SJCRH30 (cell line): ENCODE measurements at places on chromosomes 13 and 19. TPM values are rescaled to one million over a fixed set of nuclear protein-coding genes. Genes with fewer than 3 reads are reported as not detected.

The PSG3 gene
- not detected in 2 replicates for total RNA-seq

The PRR22 gene
- total RNA-seq: 1.7 and 2.1 TPM in 2 replicates

DNA sequence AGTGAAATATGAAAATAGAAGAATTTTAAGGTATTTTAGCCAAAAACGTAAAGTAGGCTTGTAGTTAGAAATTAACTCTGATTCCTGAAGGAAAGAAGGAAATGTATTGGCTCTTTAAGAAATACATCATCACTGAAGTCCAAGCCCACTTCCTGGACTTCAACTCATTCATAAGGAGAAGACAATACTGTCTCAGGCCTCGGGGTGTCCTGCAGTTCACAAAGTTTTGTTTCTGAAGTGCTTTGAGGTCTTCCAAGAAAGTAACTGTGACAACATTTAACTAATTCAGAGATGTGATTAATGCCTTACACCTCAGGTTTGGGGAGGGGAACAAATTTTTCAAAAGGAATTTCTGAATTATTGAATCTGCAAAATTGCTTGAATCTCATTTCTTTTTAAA is 65.8 kb upstream of the STARD13 start:
- H3K27me3 ChIP-seq: no peaks in the 10 kb centered on the region
- peak overlapping the region; percentile 98 for H3K4me3 ChIP-seq
- DNase-seq: peak; percentile 45
- peaks cover 39% of the 10 kb centered on the region for H3K4me1 ChIP-seq
- peak overlapping the region; percentile 86 for H3K27ac ChIP-seq

DNA sequence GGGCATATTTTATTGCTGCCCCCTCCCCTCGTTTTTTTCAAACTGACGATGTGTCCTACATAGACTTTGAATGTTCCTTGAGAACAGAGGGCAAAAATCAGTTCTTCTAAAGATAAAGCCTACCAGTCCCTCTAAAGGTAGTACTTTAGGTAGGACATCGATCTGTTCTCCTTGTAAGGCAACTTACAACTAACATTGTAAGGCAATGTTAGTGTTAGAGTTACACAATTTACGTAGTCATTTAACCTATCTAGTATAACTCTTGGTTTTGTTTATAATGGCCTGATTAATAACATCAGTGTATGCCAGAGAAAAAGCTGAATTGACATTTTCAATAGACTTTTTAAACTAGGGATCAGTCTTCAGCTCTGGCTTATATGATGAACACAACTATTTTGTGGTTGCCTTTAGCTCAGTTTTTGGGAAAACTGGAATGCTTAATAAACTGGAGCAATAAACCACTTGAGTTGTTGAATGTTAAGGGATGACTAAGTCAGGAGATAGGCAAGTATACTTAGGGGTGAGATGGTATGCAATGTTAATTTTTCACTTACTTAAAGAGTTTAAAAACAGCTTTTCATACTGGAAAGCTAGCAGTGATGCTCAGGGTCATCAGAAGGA is 2.2 kb downstream of the NDFIP2 start:
- no peak overlapping the region for H3K4me3 ChIP-seq
- DNase-seq: no peak
- H3K27ac ChIP-seq: no peak overlapping the region
- peaks cover 2% of the 10 kb centered on the region; the same call in 1 of the 2 replicates for H3K36me3 ChIP-seq

- no peak for DNase-seq
- no peaks in the 10 kb centered on the region for H3K27me3 ChIP-seq
- no peaks in the 10 kb centered on the region for H3K4me1 ChIP-seq
- no peak overlapping the region for H3K27ac ChIP-seq
Observed at GRCh38 chr13:106942563-106942962, 374.6 kb upstream of the ARGLU1 start.

DNA sequence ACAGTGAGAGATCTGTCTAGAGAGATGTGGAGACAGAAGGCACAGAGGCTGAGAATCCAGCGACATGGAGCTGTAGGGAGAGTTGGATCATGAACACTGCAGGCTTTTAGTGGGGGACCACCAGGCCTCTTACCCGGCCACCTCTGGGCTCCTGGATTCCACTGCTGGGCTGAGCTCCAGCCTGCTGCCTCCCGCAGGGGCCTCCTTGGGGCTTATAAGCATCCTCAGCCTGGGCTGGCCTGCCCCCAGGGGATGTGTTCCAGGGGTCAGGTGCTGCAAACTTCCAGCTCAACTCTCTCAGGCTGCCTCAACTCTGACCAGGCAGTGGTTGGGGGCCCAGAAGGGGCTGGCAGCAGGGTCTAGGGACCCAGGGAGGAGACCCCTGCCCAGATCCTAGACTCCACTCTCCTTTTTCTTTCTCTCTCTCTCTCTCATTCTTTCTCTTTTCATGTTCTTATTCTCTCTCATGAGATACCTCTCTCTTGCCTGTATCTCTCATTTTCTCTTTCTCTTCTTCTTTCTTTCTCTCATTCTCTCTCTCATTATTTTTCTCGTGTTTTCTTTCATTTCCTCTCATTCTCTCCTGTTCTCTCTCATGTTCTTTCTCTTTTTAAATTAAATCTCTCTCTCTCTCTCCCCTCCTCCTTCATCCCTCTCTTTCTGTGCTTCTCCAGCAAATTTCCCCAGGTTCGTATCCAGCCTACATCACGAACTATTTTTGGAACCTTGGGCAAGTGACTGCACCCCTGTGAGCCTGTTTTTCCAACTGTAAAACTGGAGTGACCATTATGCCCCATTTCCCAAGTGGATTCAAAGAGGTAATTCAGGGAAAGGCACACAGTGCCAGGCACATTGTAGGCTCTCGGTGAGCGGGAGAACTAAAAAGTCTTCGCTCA is at the start of gene KLK4:
KLK4 (minus strand) TSS at position 190 of the 896 bp plus-strand sequence. CDS start 657 bp downstream, outside the sequence.
- no peak within 1 kb of the TSS for H3K27ac ChIP-seq

DNA sequence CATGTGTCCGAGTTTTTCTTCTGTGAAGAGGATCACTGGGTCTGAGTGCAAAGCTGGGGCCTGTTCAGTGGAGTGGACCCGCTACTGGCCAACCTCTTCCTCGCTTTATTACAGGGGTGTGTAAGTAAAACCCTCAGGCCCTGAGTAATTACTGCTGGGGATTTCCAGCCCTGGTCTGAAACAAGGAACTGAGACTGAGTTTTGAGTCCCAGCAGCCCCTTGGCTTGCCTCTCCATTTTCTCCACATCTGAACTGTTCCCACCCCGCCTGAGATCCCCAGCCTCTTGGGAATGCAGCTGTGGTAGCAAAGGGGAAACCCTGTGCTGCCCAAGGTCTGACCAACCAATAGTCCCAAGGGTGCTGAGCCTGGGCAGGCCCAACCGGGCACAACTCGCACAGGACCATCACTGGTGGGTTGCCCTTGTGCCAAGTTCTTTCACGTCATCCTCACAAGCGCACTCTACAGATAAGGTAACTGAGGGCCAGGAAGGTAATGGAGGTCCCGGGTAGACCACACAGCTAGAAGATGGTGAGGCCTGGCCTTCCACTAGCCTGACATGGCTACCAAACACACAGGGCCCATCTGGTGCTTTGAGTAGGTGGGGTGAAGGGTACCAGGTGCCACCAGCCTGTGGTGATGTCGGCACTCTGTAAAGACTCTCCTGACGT is 13.7 kb upstream of the SLC35E1 start:
- no peaks in the 10 kb centered on the region for H3K27me3 ChIP-seq
- no peak for DNase-seq
- no peak overlapping the region for H3K4me3 ChIP-seq
- H3K4me1 ChIP-seq: peaks cover 38% of the 10 kb centered on the region
- no peak overlapping the region for H3K27ac ChIP-seq

The LGALS13 gene
- total RNA-seq: not detected in 2 replicates

DNA sequence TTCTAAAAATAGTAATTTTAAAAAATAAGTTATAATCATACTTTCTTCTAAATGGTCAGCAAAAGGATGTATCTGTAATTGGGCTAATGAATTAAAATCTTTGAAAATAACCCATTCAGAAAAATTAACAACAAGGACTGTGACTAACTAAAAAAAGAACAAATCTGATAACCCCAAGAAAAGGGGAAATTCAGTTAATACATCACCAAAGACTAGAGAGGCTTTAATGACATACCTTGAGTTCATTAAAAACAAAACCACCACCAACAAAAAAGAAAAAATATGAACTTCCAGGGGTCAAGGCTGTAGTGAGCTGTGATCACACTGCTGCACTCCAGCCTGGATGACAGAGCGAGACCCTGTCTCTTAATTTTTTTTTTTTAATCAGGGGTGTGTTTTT is 121.8 kb downstream of the TBC1D4 start:
- no peaks in the 10 kb centered on the region for H3K4me1 ChIP-seq
- no peaks in the 10 kb centered on the region; the same call in 1 of the 2 replicates for H3K36me3 ChIP-seq
- no peak overlapping the region for H3K4me3 ChIP-seq
- H3K27me3 ChIP-seq: no peaks in the 10 kb centered on the region

DNA sequence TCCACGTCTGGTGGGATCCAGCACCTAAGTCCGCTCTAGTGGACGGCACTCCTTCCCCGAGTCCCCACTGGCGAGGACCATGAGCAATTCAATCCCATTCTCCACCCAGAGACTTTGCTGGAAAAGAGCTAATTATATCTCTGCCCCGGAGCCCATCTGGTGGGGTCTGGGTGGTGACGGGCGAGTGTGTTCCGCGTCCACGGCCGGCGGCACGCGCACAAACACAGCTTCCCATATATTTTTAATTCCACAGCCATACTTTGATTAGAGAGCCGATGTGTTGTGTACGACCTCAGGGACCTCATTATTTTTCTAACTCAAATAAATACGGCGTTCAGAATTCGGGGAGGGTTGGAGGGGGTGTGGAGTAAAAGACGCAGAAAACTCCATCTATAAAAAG is 64.1 kb upstream of the ADGRE5 start:
- DNase-seq: no peak
- H3K4me1 ChIP-seq: no peaks in the 10 kb centered on the region
- H3K27ac ChIP-seq: no peak overlapping the region

GRCh38 chr19:53161123-53161522 is 2.3 kb upstream of the ZNF347 start:
- no peaks in the 10 kb centered on the region for H3K27me3 ChIP-seq
- DNase-seq: no peak
- no peak overlapping the region for H3K27ac ChIP-seq
- H3K36me3 ChIP-seq: no peaks in the 10 kb centered on the region
- H3K4me3 ChIP-seq: no peak overlapping the region
- no peaks in the 10 kb centered on the region for H3K4me1 ChIP-seq

The GPC6 gene
- total RNA-seq: 19.5 and 21.1 TPM in 2 replicates

- H3K36me3 ChIP-seq: no peaks in the 10 kb centered on the region
- H3K4me3 ChIP-seq: no peak overlapping the region
- DNase-seq: no peak
- H3K4me1 ChIP-seq: no peaks in the 10 kb centered on the region
- H3K27ac ChIP-seq: no peak overlapping the region
Observed at GRCh38 chr19:18798384-18799352, 7.6 kb upstream of the COMP start.
